ENCODE measurements at places on chromosomes 2 and 18.

- DNase-seq = no peak
Observed at GRCh38 chr2:182404092-182404491, 22.7 kb downstream of the PDE1A start.

GRCh38 chr18:3816610-3817363 lies 366.8 kb downstream of the TGIF1 start:
- peak; percentile 93 for DNase-seq

- no peak for DNase-seq
Observed at GRCh38 chr2:33645861-33646260, 46.8 kb upstream of the FAM98A start.

- DNase-seq = no peak
Observed at GRCh38 chr2:188412190-188412589, 120.5 kb downstream of the GULP1 start.

GRCh38 chr2:58852905-58853304 lies 611.8 kb upstream of the FANCL start:
- no peak for DNase-seq

GRCh38 chr2:168490015-168490874 lies 34.2 kb downstream of the CERS6 start:
- no peak for DNase-seq

GRCh38 chr2:206798000-206798399 lies 32.6 kb downstream of the FASTKD2 start:
- DNase-seq = no peak

DNA sequence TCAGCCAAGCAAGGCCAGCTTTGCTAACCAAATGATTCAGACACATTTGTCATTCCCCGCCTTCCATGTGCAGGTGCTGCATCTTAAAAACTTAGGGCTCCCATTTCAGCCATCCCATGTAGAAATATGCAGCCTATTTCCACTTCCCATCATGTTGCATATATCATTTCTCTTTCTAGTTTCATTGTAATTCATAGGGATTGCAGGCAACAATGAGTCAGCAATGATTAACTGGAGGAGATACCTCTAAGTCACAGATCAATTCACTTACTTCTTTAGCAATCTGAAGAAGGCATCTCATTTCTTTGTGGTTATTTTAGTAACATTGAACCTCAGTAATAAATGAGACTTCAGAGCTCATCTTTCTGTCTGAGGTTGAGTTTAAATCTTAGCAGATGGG lies 276.1 kb upstream of the PKDCC start:
- DNase-seq = no peak

DNA sequence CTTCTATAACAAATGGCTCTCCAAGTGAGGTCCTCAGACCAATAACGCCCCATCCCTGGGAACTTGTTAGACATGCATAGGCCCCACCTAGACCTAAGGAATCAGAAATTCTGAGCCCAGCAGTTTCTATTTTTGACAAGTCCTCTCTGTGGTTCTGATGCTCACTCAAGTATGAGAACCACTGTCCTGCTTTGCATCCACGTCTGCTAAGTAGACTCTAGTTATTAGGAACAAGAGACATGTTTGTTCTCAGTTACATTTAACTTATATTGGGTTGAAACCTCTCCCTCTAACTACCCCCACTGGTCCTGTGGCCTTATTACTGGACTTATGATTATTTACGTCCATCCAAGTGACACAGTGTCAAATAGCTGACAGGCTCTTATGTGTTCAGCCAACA lies 70.3 kb downstream of the TMEM17 start:
- no peak for DNase-seq

GRCh38 chr2:172377408-172377807 lies 50.0 kb upstream of the ITGA6 start:
- DNase-seq = no peak

GRCh38 chr2:25331686-25332365 lies 9.9 kb downstream of the DNMT3A start:
- no peak for DNase-seq

- no peak for DNase-seq
Observed at GRCh38 chr2:24457696-24458386, 33.2 kb upstream of the NCOA1 start.

DNA sequence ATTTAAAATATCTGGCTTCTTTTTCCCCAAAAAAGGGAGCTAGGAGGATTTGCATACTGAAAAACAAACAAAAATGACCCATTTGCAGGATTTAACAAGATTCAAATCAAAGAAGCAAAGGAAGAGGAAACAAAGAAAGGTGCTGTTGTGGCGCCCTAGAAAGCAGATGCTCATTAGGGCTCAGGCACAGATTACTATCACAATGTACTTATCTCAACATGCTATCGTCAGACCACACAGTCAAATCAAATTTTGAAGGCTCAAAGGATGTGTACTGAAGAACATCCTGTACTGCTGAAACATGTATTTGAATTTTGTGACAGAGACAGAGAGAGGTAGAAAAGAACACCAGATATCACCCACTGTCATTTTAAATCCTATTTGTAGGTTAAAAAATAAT lies 10.9 kb downstream of the RBMS1 start:
- no peak for DNase-seq

DNA sequence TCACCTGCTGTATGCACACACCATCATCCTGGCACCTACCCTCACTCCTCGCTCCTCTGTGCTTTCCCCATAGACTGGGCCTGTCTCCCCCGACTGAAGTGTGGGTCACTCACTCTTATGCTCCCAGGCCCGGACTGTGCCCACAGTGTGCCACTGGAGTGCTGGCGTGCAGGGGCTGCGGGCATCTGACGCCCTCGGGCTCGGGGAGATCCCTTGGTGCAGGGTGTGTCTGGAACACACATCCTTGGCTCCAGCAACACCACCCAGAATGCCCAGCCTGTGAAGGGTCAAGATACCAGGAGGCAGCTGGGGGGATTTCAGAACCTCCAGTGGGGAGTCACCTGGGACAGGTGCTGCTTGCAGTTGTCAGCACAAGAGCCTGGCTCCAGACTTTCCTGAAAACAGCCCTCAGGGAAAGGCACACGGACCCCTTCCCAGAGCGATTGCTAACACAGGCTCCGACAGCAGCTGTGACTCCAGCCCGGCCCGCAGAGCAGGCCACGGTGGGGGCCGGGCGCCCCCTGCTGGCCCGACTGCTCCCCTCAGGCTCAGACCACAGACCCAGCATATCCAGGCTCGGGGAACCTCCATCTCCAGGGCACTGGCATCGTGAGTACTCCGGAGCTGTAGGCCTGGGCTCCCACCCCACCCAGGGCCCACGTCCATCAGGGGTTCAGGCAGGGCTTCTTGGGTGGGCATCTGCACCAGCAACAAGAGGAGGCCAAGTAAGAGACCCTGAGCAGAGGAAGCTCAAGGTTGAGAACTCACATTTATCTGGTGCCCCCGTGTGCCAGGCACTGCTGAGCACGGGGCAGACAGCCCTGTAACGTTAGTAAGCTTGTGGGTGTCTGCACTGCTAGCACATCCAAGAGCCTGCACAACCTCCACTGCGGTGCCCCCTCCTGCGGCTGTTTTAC lies 8.6 kb downstream of the HS1BP3 start:
- DNase-seq = no peak

GRCh38 chr2:127183771-127184170 lies 36.3 kb downstream of the CYP27C1 start:
- DNase-seq = no peak

- no peak for DNase-seq
Observed at GRCh38 chr2:161017780-161018470, 142.3 kb upstream of the TANK start.

DNA sequence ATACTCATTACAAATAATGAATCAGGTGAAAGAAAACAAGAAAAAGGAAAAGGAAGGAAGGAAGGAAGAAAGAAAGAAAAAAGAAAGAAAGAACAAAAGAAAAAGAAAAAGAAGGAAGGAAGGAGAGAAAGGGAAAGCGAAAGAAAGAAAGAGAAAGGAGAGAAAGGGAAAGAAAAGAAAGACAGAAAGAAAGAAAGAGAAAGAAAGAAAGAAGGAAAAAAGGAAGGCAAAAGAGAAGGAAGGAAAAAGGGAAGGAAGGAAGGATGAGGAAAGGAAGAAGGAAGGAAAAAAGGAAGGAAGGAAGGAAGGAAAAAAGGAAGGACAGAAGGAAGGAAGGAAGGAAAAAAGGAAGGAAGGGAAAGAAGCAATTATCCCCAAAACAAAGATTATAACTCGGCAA lies 1460.4 kb upstream of the PIK3C3 start:
- no peak for DNase-seq

DNA sequence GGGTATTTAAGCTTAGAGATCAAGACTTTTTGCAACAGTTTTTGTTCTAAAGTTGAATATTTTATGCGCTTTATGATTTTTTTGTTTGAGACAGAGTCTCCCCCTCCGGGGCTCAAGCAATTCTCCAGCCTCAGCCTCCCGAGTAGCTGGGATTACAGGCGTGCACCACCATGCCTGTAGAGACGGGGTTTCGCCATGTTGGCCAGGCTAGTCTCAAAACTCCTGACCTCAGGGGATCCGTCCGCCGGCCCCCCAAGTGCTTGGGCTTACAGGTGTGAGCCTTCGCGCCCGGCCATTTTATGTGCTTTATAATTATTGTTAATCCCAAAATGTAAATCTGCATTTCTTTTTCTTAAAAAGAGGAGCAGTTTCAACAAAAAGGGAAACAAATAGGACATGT lies 29.0 kb downstream of the TBR1 start:
- no peak for DNase-seq

DNA sequence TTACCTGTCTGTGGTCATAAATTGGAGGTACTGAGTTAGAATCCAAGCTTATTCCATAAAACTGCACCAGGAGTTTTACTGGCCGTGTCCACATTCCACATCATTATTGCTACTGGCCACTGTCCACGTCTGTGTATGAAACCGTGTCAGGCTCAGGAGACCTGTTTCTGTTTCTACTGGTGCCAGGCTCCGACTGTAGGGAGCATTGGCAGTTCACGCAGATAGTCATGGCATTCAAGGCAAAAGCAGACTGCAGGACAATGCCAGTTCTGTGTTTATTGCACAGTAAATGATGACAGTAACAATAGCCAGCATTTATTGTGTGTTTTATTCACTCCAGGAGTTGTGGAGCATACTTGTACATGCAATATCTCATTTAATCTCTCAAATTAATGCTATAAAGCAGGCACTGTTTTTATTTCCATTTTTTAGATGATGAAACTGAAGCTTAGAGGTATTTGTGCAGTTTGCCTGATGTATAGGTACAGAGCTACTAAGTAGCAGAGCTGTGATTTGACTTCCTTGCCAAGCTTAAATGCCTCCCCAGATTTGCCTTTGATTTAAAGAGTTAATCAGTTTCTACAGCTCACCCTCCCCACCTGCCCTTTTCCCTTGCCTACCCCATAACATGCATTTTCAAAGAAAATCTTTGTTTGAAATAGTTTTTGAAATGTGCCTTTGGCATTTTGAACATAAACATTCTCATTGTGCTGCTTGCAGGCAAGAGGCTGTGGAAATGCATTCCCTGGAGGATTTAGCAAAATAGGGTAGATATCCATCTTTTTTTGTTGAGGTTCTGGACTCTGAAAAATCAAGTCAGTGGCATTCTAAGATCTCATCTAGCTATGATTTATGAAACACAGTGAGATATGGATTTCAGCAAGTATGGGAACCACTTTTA lies 55.5 kb downstream of the MAP4K4 start:
- no peak for DNase-seq

DNA sequence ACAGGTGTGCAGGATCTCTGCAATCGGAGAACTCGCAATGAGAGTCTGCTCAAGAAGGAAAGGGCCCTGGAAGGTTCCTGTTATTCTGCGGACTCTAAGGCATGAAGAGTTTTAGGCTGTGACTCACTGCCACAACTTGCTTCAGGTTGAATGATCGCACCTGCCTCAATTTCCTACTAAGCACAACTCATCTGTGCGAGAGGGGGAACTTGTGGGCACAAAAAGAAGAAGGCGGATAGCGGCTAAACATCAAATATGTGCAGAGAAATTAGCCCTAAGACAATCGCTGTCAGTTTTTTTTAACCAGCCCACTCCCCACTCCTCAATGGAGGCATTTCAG lies 14.0 kb upstream of the CREG2 start:
- no peak for DNase-seq

GRCh38 chr2:229665158-229665557 lies 49.2 kb downstream of the DNER start:
- no peak for DNase-seq

- no peak for DNase-seq
Observed at GRCh38 chr18:61607867-61608266, 274.6 kb downstream of the CDH20 start.

- no peak for DNase-seq
Observed at GRCh38 chr18:67926929-67927864, 410.7 kb upstream of the DSEL start.

DNA sequence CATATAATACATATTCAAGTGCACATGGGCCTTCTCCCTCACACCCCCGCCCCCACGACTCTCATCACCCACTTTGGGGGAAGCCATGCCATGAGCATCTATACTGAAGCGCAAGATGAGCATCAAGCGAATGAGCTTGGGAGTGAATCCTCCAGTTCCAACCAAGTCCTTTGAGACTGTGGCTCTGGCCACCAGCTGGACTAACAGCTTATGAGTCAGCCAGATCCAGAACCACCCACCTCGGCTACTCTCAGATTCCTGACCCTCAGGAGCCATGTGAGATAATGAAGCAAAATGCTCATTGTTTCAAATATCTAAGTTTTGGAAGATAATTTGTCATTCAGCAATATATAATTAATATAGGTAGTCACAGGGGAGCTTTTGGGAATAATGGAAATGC lies 22.2 kb upstream of the IL1RL1 start:
- no peak for DNase-seq

DNA sequence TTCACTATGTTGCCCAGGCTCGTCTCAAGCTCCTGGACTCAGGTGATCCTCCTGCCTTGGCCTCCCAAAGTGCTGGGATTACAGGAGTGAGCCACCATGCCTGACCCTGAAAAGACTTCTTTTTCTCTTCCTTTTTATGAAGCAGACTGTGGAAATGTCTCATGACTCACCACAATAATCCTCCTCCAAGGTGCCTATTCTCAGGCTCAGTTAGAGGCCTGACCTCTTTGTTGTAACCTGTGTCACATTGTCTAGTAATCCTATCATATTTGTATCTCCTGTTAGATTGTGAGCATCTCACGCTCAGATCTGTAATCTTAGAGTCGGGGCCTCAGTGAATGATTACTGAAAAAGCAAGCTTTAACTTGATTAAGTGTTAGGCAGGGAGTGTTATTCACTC lies 18.3 kb upstream of the TAF4B start:
- DNase-seq = no peak

- DNase-seq = no peak
Observed at GRCh38 chr2:120472891-120473309, 127.0 kb downstream of the INHBB start.

DNA sequence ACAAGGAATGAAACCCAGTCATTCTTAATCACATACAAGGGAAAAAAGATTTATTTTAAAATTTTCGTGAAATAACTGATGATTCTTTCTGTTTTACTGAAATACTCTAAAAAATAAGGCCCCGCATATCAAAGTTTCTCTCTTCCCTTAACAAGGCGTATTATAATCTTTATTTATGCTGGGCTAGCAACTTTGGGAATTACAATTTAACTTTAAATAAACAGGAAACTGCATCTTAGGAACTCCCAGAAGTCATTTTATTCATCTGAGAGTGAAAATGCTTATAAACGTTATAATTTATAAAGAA lies 166.7 kb downstream of the TCF4 start:
- no peak for DNase-seq

GRCh38 chr2:95047629-95048510 lies 22.4 kb downstream of the MAL start:
- DNase-seq = no peak

- no peak for DNase-seq
Observed at GRCh38 chr18:34084635-34085034, 140.1 kb downstream of the NOL4 start.
